ENCODE measurements at places on chromosomes 16 and 17.

DNA sequence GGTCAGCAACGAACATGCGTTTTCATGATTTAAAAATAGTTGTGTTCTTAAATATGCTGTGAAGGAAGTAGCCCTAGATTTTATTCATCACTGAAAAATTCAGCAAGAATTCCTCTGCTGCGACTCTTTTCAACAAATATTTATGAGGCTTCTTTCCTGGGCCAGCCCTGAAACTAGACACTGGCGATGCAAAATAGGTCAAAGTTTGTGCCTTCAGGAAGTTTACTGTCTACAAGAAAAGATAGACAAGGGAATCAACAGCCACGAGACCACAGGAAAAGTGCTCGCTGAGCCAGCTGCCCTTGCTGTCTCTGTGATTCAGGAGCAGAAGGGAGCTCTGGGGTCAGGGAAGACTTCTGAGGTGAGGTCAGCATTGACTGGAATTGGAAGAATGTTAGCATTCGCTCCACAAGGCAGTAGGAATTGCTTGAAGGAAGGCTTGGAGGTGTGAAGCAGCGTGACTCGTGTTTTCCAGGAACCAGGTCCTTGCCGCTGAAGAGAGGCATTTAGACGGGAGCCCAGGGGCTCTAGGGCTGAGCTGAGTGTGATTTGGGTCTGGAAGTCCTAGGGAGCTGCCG, 1.9 kb upstream of the RPL26 start:
- DNase-seq, result no peak

DNA sequence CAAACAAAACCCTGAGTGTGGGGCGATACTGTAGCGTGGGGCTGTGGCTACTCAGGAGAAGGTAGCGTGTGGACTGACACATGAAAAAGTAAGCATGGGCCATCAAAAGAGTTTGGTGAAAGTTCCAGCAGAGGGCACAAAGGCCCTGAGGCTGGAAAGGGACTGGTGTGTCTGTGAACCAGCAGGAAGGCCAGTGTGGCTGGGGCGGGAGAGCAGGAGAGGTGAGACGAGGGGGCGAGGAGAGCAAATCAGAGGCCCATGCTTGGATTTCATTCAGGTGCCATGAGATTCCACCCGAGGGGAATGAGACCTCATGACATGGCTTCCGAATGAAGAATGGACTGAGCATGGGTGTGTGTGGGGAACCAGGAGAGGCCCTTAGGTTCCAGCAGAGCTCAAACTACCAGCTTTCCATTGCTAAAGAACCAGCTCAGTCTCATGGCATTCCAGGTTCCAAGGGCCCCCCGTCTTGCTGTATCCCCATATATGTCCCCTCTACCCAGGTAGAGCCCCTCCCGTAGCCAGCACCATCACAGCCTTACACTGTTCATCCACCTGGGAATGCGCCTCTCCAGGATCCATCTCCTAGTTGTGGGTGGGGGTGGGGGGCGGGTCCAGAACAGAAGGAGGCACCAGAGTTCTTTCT, 31.1 kb downstream of the TRPV2 start:
- DNase-seq, result no peak

GRCh38 chr16:24054741-24055491, 201.2 kb upstream of the CACNG3 start:
- peak; percentile 49 for DNase-seq

GRCh38 chr17:29163563-29163962, 16.6 kb downstream of the MYO18A start:
- no peak for DNase-seq

DNA sequence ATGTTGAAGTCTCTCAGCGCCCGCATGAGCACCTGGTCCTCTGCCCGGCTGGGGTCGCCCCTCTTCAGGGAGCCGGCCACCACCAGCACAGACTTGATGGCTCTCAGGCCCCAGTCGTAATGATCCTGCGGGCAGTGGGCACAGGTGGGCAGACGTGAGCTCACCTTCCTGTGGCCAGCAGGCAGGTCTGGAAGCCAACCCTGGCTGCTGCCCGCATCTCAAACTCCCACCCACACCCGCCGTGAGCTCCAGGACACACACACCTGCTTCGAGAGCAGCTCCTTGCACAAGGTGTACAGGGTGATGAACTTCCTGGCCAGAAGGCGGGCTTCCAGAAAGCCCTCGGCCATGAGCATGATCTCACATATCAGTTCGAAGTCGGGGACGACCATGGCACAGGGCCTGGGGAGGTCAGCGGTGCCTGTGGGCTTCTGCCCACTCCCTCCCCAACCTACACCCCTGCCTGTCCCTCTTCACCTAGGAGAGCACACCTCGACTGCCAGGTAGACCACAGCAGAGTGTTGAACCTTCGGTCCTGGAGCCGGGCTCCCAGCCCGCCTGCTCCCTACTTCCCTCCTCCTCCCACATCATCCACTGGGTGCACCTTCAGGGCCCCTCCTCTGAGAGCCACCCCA, 82.4 kb downstream of the DNAH17 start:
- DNase-seq, result no peak

DNA sequence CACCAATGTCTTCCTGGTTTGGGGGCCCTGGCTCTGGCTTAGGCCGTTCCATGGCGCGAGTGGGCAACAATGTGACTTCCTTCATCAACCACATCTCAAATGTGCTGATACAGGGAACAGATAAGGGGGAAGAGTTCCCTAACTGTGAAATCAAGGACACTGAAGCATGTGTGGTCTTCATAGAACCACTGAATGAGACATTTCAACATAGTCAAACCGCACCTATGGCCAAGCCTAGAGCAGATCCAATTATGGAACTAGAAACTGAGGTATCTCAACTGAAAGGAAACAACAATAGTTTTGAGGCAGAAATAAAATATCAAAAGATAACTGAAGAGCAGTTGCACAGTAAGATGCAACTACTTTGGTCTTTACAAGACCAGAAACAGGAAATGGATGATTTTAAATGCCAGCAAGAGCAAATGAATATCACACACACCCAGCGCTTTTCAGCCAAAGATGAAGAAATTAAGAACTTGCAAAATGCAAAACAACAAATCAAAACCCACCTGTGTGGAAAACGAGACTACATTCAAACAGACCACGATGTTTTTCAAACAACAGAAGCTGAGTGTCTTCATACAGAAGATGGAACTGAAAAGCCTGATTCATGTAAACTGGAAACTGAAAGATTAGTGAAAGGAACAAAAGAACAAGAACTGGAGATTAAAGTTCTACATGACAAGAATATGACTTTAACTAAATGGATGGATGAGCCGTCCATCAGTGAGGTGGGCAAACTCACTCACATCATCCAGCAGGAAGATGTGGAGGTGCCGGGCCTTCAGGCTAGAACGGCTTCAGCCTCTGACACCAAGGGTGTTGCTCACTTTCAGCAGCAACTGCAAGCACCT, 18.1 kb upstream of the LCMT1 start:
- DNase-seq, result no peak

GRCh38 chr16:63216696-63217423, 1180.6 kb upstream of the CDH8 start:
- no peak for DNase-seq

GRCh38 chr16:85602402-85603202, 10.5 kb upstream of the GSE1 start:
- DNase-seq, result no peak

GRCh38 chr16:46857368-46857945, 26.5 kb upstream of the C16orf87 start:
- peak; percentile 59 for DNase-seq

DNA sequence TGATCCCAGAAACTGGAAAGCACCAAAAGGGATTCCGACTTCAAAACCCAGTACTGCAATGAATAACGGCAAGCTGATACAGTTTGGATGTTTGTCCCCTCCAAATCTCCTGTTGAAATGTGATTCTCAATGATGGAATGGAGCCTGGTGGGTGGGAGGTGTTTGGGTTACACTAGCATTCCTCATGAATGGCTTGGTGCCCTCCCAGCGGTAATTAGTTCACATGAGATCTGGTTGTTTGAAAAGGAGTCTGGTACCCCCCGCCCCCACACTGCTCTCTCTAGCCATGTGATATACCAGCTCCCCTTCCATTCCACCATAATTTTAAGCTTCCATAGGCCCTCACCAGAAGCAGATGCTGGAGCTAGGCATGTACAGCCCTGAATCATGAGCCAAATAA, 40.1 kb downstream of the RANBP10 start:
- DNase-seq, result no peak

- DNase-seq, result no peak
Measured at GRCh38 chr17:77504652-77505155, 363.9 kb downstream of the SEC14L1 start.

- no peak for DNase-seq
Measured at GRCh38 chr16:68689921-68690320, 44.8 kb downstream of the CDH3 start.

DNA sequence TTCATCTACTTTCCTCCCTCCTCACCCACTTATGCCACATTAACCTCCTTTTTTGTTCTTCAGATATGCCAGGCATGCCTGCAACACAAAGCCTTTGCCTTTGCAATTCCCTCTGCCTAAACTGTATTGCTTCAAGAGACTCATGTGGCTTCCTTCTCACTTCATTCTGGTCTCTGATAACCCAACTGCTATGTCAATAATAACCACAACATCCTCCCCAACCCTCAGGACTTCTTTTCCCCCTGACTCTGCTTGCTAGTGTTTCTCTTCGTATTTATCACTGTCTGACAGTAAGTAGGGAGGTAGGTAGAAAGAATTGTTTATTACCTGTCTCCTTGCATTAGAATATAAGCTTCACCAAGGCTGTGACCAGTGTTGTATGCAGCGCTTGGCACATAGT, 22.4 kb downstream of the RBL2 start:
- no peak for DNase-seq

GRCh38 chr17:39629898-39630297, 3.1 kb downstream of the PPP1R1B start:
- no peak for DNase-seq

DNA sequence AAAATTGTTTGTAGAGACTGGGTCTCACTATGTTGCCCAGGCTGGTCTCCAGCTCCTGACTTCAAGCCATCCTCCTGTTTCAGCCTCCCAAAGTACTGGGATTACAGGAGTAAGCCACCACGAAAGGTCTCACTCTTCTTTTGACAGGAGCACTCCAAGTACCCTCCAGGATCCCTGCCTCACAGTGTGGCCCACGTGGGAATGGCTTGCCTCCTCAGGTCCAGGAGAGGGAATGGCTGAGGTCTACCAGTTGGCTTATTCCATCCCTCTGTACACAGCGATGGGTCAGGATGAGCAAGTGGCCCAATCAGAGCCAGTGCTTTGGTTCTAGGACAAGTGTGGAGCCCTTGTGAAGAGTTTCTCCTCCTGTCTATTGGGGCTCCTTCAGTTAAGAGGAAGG, 73.7 kb upstream of the ZNF423 start:
- no peak for DNase-seq

- no peak for DNase-seq
Measured at GRCh38 chr16:56683424-56684172, 1.3 kb downstream of the MT1X start.
